ENCODE measurements at places on chromosomes 6 and 20.
A peak's percentile ranks its signal among the peaks of the same experiment; 100 is the strongest.

DNA sequence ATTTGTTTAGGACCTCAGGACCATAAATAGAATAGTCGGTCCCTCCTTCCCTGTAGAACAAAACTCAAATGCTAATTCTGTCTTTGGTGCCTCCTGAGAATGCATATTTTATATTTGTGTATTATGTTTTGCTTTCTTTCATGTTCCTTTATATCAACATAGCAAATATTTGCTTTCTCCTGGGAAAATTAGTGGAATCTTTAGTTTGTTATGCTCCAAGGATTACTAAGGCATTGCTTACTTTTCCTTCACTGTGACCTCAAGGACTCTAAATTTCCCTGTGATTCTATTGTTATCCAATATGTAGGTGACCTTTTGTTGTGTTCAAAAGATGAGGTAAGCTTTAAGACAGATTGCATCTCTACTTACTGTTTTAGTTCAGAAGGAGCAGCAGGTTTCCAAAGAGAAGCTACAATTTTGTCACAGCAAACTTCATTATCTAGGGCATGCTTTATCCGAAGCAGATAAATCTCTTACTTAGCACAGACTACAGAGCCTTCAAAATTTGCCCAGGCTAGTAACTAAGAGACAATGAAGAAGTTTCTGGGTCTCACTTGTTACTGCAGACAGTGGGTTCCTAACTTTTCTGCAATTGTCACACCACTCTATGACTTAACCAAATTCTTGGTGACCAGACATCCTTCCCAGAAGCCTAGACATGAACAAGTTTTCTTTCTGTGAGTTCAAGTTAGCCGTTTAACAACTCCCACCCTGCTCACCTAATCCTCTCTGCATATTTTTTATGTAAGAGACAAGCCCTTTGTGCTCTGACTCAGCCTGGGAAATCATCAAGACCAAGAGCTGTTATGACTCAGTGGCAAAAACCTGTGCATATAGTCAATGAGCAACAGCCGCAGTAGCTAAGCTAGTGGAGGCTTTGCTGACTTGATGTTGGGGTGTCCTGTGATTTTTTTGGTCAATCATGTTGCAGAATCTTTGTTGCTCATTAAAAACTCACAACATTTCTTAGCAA is 378.8 kb downstream of the QKI start:
- DNase-seq, result peak; percentile 33

GRCh38 chr6:37864250-37864649 is 44.7 kb downstream of the ZFAND3 start:
- no peak for DNase-seq

DNA sequence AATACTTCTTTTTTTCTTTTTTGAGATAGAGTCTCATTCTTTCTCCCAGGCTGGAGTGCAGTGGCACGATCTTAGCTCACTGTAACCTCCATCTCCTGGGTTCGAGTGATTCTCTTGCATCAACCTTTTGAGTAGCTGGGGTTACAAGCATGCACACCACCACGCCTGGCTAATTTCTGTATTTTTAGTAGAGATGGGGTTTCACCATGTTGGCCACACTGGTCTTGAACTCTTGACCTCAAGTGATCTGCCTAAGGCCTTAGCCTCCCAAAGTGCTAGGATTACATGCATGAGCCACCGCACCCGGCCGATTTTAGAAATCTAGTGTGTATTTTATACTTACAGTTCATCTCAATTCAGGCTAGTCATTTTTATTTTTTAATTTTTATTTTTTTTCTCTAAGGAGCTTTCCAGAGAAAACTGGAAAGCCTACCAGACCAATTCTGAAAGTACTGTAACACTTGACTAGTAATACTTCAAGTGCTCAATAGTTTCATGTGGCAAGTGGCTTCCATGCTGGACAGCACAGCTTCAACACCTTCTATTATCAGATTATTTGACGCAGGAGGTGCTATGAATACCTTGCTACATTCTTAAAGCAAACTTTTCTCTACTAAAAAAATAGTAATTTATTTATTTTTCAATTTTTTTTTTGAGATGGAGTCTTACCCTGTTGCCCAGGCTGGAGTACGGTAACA is 25.0 kb downstream of the POLR1C start:
- no peak for DNase-seq

GRCh38 chr20:5045906-5046305 is 44.6 kb upstream of the SLC23A2 start:
- DNase-seq, result no peak

DNA sequence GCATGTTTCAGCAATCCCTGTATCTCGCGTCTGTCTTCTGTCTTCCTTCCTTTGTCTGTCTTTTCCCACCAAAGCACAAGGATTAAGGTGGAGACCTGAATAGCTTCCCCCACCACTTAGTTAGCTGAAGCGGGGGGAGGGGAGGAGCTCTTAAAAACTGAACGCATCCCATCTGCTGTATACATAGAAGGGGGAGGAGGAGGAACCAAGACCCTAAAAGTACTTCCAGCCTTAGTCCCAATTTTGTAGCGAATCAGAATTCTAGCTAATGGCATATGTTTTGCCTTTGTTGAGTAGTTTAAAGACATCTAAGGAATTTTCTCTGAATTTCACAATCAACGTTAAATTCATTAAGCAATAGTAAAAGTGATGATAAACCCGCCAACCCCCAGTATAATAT is 47.9 kb downstream of the GNAS start:
- no peak for DNase-seq

DNA sequence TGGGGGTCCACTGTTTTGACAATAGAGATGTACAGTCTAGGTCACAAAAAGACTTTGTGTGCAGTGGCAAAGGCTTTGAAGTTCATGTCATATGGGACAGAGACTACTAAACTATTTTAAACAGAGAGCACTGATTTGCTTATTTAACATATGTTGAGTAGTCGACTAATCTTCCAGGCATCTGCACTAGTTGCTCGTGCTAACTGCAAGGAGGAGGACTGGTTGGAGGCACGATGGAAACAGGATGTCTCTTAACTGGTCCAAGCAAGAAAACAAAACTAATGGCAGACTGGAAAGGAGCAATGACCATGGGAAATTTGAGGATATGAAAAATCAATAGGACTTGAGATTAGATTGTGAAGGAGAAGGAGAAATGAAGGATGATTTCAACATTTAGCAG is 28.5 kb upstream of the ERVFRD-1 start:
- no peak for DNase-seq

DNA sequence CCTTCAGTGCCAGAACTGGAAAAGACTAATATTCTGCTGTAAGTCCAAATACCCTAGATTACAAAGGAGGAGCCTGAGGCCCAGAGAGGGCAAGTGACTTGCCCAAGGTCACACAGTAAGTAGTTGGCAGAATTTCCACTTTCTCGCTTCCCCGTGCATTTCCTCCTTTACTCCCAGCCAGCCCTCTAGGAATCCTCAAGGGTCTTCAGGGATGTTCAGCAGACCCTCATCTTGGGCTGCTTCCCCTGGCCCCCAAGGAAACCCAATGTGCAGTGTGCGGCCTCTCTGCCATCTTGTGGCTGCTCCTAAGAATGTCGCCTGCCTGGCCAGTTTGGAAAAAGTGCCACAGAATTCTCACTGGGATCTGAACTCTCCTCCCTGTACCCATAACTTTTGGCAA is 217.7 kb upstream of the LRFN2 start:
- no peak for DNase-seq

- DNase-seq, result no peak
Measured at GRCh38 chr20:21512634-21513180, 1.2 kb downstream of the NKX2-2 start.

DNA sequence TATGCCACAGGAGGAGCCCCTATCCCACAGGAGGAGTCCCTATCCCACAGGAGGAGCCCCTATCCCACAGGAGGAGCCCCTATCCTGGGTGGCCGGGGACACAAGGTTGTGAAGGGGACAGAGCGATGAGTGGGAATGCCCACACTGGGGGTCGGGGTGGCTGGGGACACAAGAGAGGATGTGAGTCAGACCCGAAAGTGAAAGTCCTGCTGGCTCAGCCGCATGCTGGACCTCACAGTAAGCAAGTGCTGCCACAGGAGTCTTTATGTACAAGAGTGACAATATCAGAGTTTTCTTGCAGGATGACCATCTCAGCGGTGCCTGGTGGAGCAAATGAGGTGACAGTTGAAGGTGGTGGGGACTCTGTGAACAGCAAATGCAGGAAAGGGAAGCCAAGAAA is 93.7 kb downstream of the PSMB1 start:
- DNase-seq, result peak; percentile 4

DNA sequence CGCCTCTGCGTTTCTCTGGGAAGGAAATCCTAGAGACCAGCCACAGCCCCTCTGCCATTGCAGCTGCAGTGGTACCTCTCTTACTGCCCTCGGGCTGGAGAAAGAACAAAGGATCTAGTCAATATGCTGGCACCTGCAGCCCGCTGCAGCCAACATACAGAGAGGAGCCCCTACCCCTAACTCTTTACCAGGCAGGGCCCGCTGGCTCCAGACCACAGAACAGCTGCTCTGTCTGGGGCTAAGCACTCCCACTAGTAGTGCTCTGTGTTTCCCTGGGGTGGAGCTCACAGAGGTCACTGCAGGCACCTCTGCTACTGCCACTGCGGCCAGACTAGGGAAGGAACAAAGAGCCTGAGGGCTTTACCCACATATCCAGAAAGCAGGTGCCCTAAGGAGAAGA is 93.8 kb upstream of the IMPG1 start:
- DNase-seq, result no peak

- DNase-seq, result no peak
Measured at GRCh38 chr6:139611327-139612134, 237.1 kb upstream of the CITED2 start.

DNA sequence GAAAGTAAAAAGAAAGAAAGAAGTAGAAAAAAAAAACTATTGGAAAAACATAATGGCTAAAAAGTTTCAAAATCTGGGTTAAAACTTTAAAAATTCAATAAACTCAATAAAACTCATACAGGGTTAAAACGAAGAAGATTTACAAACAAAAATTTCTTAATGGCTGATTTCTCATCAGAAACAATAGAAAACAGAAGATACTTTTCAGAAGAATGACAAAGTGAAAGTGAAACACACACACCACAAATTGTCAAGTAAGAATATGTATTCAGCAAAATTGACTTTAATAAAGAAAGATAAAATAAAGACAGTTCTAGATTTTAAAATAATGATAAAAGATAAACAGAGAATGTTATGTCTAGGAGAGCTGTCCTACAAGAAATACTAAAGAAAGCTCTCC is 618.9 kb upstream of the GJE1 start:
- no peak for DNase-seq

DNA sequence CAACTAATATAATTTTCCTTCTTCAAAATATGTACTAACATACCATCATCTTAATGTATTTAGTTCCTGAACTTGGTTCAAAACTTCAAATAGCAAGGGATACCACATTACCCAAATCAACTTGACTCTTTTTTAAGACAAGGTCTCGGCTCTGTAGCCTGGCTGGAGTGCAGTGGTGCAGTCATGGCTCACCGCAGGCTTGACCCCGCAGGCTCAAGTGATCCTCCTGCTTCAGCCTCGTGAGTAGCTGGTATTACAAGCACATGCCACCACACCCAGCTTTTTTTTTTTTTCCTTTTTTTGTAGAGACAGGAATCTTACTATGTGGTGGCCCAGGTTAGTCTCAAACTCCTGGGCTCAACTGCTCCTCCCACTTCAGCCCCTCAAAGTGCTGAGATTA is 55.9 kb upstream of the LYRM2 start:
- no peak for DNase-seq

GRCh38 chr6:15090145-15090579 is 155.7 kb upstream of the JARID2 start:
- no peak for DNase-seq

DNA sequence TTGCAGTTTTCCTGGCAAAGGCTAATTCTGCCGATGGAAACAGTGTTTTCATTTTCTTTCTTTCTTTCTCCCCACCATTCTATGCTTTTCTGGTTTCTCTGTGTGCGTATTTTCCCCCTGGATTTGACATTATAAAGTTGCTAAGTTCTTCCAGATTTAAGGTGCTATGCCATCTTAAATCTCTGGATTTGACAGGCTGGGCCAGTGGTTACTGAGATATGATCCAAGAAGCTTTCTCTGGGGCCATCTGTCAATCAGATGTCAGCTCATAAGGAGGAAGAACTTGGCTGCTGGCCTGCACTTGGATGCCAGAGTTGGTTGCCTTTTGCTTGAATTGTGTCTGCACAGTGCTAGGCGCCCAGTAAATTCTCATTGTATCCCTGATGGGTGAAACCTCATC is 39.7 kb downstream of the SLC2A10 start:
- DNase-seq, result no peak

DNA sequence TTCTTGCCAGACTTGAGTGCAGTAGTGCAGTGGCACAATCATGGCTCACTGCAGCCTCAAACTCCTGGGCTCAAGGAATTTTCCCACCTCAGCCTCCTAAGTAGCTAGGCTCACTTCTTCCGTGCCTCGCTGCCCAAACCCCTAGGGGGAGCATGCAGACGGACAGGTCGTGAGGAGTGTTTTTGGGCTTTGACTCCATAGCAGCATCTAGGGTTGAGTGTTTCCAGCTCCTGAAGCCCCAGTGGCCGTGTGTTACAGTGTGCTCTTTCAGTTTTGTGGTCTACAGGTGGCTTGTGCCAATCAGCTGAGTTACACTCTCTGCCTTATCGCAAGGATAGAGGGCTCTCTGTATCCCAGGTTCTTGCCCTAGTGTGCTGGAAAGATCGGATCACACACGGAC is 33.4 kb downstream of the NCOA3 start:
- DNase-seq, result no peak

DNA sequence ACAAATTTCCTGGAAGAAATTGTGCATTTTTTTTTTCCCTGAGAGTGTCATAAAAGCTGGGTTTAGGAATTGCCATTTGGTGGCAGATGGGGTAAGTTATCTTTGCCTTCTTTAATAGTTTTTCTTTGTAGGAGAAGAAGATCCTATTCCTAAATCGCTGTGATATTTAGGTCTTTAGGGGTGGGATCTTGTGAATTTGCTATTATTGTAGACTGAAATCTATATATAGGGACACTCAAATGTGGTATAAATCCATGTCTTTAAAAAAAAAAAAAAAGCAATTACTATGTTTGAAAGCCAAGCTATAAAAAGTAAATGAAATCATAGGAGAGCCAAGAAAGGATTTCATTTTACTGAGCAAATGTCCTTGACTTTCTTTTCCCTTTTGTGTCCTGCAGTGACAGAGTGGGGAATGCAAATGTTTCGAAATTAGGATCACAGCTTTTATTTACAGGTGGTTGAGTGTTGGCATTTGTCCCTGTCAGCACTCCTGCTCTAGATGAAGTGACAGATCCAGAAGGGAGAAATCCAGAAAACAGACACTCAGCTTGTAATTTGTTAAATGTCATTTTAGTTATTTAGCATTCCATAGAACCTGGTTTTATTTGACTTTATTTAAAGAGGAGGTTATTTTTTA is 29.4 kb downstream of the TIAM2 start:
- no peak for DNase-seq

DNA sequence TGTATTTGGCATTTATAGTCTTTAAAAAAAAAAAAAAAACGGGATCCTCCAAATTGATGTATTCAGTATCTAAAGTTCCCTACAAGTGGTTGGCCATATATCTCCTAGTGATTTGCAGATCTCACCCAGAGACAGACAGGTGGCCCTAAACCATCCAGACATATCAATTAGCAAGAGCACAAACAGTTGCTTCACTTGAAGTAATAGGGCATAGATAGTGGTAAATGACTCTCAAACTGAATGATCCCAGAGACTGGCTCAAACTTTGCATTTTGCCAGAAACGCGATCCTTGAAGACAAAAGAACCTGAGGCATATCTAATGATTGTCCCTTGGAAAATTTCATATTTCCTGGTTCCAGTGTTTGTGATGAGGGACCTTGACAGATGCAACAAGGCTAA is 54.6 kb downstream of the HMGCLL1 start:
- DNase-seq, result no peak
